ENCODE measurements at places on chromosomes 2 and 18.

- no peaks in the 10 kb centered on the region for H3K36me3 ChIP-seq
- peaks cover 3% of the 10 kb centered on the region for H3K4me1 ChIP-seq
- DNase-seq = no peak
- H3K27ac ChIP-seq = no peak overlapping the region
- H3K27me3 ChIP-seq = no peaks in the 10 kb centered on the region
Measured at GRCh38 chr18:69128566-69128965, 272.1 kb upstream of the DOK6 start.

DNA sequence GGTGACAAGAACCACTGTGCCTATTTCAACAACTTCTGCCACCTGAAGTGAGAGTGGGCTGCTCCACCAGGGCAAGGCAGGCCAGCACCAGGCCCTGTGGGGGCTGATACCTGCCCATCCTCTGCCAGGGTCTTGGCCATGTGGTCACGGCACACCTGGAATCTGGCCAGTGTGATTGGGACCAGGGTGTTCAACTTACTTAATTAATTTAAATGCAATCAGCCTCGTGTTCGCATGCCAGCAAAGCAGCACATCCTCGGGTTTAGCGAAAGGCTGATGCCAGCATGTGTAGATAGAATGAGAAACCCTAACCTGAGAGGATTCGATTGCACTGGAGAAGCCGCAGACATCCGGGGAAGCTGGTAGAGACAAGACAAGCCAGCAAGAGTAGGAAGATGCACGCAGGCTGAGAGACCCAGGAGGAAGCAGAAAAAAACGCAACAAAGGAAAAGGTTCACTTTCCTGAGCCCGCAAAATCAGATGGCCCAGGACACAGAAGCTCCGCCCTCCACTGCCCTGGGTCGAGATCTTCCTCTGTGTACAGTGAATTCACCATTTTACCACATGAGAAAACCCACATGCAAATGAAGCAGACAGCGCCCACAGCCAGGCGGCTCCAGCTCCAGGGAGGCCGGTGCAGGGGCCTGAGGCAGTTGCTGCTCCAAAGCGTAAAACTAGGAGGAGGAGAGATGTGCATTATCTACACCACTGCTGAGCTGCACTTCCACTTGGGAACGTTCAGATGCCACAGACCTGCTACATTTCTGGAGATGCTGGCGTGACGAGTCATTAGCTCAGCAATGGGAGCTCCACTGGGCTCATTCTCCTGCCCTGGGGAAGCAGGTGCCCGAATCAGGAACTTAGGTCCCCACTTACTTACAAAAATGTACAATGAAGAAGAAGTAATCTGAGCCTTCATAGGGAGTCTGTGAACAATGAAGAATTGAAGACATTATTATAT is 92.1 kb downstream of the TMEM18 start:
- no peaks in the 10 kb centered on the region for H3K27me3 ChIP-seq
- H3K4me3 ChIP-seq = peak overlapping the region; percentile 52
- H3K27ac ChIP-seq = peak overlapping the region; percentile 91

DNA sequence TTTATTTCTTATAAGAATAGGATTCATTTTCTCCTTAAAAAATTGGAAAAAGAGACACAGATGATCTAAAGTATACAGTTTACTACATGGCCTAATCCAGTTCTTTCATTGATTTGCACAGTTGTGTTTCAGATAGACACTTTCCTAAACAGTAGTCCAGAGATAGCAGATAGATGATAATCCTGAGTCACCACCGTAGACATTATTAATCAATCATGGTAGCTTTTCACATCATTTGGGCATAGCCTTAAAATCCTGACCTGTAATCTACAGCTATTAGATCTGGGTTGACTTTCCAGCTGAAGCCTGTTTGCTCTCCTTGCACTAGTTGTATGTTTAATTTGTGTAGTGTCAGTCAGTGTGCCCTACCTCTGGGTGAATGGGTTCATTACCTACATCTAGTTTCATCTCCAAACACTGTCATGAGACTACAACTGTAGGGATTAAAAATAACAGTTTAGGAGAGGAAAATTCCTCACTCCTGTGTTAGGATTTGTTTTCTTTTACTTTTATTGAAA is 14.1 kb downstream of the C18orf63 start:
- peaks cover 8% of the 10 kb centered on the region for H3K4me1 ChIP-seq
- no peaks in the 10 kb centered on the region for H3K27me3 ChIP-seq
- H3K4me3 ChIP-seq = no peak overlapping the region
- no peak overlapping the region for H3K27ac ChIP-seq
- no peaks in the 10 kb centered on the region for H3K36me3 ChIP-seq
- DNase-seq = peak; percentile 35

DNA sequence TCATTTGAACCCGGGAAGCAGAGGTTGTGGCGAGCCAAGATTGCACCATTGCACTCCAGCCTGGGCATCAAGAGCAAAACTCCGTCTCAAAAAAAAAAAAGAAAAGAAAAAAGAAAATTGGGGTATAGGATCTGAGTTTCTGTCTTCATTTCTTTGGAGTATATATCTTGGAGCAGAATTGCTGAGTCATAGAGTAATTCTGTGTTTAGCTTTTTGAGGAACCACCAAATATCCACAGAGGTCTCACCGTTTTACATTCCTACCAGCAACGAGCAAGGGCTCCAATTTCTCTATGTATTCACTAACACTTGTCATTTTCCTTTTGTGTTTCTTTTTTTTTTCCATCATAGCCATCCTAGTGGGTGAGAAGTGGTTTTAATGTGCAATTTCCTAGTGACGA is 87.6 kb upstream of the TEX51 start:
- no peaks in the 10 kb centered on the region for H3K4me1 ChIP-seq
- H3K4me3 ChIP-seq = no peak overlapping the region
- no peak overlapping the region for H3K27ac ChIP-seq
- H3K36me3 ChIP-seq = no peaks in the 10 kb centered on the region

GRCh38 chr2:8281950-8282857 is 399.7 kb upstream of the ID2 start:
- no peaks in the 10 kb centered on the region for H3K27me3 ChIP-seq
- DNase-seq = no peak
- H3K4me1 ChIP-seq = peaks cover 29% of the 10 kb centered on the region
- no peak overlapping the region for H3K4me3 ChIP-seq

DNA sequence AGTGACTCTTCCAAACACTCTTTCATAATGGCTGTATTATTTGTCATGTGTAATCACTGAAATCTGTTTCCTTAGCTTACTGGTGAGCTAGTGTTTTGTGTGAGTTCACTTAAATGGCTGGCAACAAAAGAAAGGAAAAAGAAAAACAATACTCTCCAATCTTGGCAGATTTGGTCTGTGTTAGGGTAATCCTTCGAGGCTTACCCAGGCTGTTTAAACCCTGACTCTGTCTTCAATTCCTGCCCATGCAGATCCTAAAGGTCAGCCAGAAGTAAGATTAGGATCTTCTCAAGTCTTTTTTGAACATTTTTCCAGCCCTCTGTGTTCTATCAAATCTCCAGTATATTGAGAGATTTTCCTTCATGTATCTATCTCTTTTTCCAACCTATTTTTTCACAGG is 85.3 kb downstream of the CCDC178 start:
- no peaks in the 10 kb centered on the region for H3K4me1 ChIP-seq
- H3K27ac ChIP-seq = no peak overlapping the region
- no peaks in the 10 kb centered on the region for H3K27me3 ChIP-seq
- no peaks in the 10 kb centered on the region for H3K36me3 ChIP-seq
- no peak overlapping the region for H3K4me3 ChIP-seq

GRCh38 chr2:54429811-54430551 is 26.1 kb upstream of the SPTBN1 start:
- H3K36me3 ChIP-seq = no peaks in the 10 kb centered on the region
- no peak for DNase-seq
- H3K27ac ChIP-seq = no peak overlapping the region
- no peaks in the 10 kb centered on the region for H3K4me1 ChIP-seq
- no peaks in the 10 kb centered on the region for H3K27me3 ChIP-seq

GRCh38 chr2:122795763-122796162 is 1040.3 kb downstream of the TSN start:
- H3K27me3 ChIP-seq = no peaks in the 10 kb centered on the region
- no peak for DNase-seq
- no peaks in the 10 kb centered on the region for H3K36me3 ChIP-seq

DNA sequence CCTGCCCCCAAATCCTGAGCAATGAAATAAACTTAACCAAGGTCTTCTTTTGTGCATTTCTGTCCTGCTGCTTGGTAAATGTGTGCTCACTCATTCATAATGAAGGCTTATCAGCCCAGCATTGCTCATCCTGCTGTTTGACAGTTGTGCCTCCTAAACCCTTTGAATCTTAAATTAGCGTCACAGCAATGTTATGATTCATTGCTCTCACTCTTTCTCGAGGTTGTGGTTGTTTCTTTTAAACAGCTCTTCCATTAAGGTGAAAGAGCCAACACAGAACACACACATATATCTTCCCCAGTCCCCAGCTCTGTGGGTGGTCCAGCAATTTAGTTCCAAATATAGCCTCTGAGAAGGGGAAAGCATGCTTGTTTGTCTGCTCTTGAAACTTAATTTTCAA is 84.0 kb downstream of the EVA1A start:
- H3K27me3 ChIP-seq = no peaks in the 10 kb centered on the region
- H3K36me3 ChIP-seq = no peaks in the 10 kb centered on the region
- no peak overlapping the region for H3K4me3 ChIP-seq
- no peaks in the 10 kb centered on the region for H3K4me1 ChIP-seq
- H3K27ac ChIP-seq = no peak overlapping the region
- DNase-seq = no peak

- no peak for DNase-seq
- H3K27ac ChIP-seq = no peak overlapping the region
- no peaks in the 10 kb centered on the region for H3K27me3 ChIP-seq
- no peaks in the 10 kb centered on the region for H3K4me1 ChIP-seq
- no peak overlapping the region for H3K4me3 ChIP-seq
Measured at GRCh38 chr2:178275600-178275999, 81.3 kb downstream of the OSBPL6 start.

- no peaks in the 10 kb centered on the region for H3K27me3 ChIP-seq
- no peak for DNase-seq
- peak overlapping the region; percentile 89 for H3K4me3 ChIP-seq
- no peak overlapping the region for H3K27ac ChIP-seq
Measured at GRCh38 chr2:218570850-218571249, 2.2 kb downstream of the CNOT9 start.

DNA sequence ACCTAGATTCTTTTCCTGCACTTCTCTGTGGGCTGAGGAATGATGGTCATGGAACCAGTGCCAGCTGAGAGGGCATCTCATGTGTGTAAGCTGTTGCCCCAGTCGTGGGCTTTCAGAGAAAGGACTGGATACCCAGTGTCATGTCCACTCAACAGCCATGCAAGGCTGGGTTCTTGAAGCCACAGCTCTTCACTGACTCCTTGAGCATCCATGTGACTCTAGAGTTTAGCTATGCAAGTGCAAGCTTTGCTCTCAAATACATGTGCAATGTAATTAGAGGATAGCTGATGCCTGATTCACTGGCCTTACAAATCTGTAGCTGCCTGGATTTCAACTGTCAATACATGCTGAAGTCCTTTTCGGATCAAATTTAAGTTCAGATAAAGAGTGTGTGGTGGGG is 46.8 kb upstream of the EML6 start:
- H3K27me3 ChIP-seq = no peaks in the 10 kb centered on the region
- peak; percentile 57 for DNase-seq
- peak overlapping the region; percentile 88 for H3K27ac ChIP-seq

DNA sequence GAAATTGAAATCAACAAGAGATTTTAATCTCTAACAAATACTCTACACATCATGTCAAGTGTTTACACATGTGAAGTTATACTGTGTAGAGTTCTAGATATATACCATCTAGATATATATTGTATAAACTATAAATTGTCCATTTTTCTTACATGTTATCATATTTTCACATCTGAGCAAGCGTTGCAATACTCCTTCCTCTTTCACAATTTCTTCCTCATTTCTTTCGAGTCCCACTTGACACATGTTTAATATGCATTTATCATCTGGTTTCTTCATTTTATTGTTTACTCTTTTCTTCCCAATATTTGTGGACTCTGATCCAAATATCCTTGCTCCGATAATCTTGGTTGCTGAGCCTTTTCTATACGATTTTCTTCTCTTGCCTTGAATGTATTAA is 50.2 kb downstream of the UNC80 start:
- H3K27me3 ChIP-seq = no peaks in the 10 kb centered on the region
- H3K36me3 ChIP-seq = no peaks in the 10 kb centered on the region
- no peak for DNase-seq
- H3K4me1 ChIP-seq = no peaks in the 10 kb centered on the region

GRCh38 chr2:12554224-12555011 is 162.3 kb upstream of the TRIB2 start:
- H3K27ac ChIP-seq = no peak overlapping the region
- H3K36me3 ChIP-seq = no peaks in the 10 kb centered on the region
- DNase-seq = no peak
- H3K4me3 ChIP-seq = no peak overlapping the region
- H3K4me1 ChIP-seq = peaks cover 6% of the 10 kb centered on the region
- H3K27me3 ChIP-seq = 0 out of 2 replicates have a peak, but pooled peaks cover 2% of the 10 kb centered on the region

DNA sequence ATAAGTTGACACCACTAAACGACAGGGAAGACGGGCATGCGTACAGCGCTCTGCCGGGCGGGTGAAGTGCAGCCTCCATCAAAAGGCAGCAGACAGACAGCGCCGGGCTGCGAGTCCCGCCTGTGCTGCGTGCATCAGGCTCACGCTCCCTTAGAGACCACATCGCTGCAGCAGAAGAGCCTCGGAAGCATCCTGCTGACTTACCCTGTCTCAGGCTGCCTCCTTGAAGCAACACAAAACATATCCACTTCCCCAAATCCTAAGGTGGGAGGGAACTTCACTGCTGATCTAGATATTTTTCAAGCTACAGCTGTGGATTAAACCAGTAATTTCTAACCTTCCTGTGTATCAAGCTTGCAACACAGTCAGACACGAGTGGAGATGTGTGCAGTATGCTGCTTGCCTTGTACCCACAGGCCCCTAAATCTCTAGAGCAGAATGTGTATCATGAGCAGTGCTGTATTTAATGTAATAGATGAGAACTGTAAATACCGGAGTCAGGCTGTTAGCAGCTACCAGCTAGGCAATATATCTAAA is 6.4 kb downstream of the MYT1L start:
- no peaks in the 10 kb centered on the region for H3K27me3 ChIP-seq
- H3K27ac ChIP-seq = no peak overlapping the region
- no peaks in the 10 kb centered on the region for H3K4me1 ChIP-seq

DNA sequence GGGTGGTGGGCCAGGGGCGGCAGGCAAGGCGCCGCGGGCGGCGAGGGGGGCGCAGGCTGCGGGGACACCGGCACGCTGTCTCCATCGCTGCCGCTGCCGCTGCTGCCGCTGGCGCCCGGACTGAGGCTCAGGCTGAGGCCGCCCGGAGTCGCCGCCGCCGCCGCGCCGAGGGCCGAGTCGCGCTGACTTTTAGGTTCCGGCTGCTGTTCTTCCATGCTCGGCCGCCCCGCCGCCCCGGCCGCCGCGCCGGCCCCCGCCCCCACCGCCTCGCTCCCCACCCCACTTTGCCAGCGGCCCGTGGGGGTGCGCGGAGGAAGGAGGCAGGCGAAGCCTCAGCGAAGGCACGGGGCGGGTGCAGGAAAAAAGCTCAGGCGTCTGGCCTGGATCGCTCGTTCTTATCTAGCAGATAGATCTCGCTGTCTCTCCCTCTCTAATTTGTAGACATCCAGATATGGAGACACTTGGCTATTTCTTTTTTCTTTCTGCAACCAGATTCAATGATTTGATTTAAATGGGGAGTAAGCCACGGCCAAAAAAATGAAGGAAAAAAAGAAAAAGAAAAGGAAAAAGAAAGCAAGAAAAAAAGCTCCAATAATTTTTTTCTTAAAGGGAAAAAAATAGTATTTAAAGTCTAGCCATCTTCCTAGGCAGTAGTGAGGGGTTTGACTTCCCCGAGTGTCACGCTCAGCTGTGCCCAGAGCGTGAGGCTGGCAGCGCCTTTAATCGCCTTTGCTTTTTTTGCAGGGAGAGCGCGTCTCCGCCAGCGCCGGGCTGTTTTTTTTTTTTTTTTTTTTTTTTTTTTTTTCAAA is at the start of gene EN1:
Gene EN1 (minus strand): TSS at position 696 of the 809 bp plus-strand sequence. CDS start 481 bp downstream, at position 215.
- no peak within 1 kb of the TSS for H3K27ac ChIP-seq
- H3K4me3 ChIP-seq = no peak within 1 kb of the TSS
- no peaks in the 10 kb centered on the region for H3K27me3 ChIP-seq
- no peaks in the 10 kb centered on the region for H3K36me3 ChIP-seq
- H3K4me1 ChIP-seq = no peaks in the 10 kb centered on the region

Measured in Karpas-422 (cell line).